ENCODE measurements at places on chromosomes 1 and 21.
A peak's percentile ranks its signal among the peaks of the same experiment; 100 is the strongest.

DNA sequence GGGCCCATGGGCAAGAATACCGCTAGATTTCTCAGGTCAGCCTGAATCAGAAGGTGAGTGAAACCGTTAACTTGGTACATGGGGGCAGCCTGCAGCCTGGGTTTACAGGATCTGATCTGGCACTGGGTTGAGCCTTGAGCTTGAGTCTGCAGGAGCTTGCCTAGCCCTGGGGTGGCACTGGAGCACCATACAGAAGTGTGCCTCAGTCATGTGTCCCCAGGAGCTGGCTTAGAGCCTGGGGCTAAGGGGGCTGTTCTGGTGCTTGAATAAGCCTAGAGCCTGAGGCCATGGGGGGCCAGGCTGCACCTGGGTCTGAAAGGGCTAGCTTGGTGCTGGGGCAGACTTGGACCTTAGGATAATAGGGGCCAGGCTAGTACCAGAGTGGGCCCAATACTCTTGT, 457.2 kb upstream of the PBX1 start:
- no peak overlapping the region for H3K4me3 ChIP-seq
- H3K27me3 ChIP-seq = peaks cover 3% of the 10 kb centered on the region
- no peak for DNase-seq
- H3K36me3 ChIP-seq = no peaks in the 10 kb centered on the region

DNA sequence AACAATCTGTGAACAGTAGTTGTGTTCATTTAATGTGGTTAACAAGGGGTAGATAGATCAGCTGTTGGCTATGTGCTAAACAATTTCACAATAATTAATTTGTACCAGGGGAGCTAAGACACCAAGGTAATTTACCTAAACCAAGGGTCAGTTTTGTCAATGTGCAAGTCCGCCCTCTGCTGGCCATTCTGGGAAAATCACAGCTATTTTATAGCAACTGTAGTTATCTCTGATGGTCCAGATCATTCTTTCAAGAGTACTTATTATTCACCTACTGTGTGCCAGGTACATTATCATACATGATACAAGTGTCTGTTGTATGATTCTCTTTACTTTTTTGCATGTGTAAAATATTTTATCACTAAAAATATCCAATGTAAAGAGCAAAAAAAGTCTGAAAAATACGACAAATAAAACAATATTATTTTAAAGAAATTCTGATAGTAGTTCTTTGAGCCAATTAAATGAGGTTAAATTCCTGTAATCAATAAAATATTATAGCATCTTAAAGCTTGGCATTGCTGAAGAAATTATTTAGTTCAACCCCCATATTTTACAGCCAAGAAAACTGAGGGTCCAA, 312.3 kb upstream of the FAM78B start:
- peak; percentile 68 for DNase-seq
- no peaks in the 10 kb centered on the region for H3K36me3 ChIP-seq
- H3K27me3 ChIP-seq = no peaks in the 10 kb centered on the region

DNA sequence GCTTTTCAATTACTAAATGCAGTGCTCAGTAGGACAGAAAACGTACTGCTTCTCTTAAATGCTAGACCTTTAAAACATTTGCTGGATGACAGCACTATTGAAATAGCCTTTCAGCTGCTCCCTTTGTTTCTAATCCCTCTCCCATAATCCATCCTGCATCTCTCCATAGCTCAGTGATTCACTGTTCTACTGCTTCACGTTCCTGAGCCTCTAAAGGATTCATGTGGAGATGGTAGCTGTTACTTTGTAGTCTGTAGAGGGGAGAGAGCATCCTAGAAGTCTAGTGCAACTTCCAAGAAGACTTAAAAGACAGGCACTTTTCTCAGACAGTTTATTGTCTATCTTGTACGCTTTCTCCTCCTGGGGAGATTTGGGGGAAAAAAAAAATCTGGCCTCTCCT, 51.4 kb downstream of the LRRC8B start:
- no peaks in the 10 kb centered on the region for H3K4me1 ChIP-seq
- H3K4me3 ChIP-seq = no peak overlapping the region
- H3K27ac ChIP-seq = no peak overlapping the region

DNA sequence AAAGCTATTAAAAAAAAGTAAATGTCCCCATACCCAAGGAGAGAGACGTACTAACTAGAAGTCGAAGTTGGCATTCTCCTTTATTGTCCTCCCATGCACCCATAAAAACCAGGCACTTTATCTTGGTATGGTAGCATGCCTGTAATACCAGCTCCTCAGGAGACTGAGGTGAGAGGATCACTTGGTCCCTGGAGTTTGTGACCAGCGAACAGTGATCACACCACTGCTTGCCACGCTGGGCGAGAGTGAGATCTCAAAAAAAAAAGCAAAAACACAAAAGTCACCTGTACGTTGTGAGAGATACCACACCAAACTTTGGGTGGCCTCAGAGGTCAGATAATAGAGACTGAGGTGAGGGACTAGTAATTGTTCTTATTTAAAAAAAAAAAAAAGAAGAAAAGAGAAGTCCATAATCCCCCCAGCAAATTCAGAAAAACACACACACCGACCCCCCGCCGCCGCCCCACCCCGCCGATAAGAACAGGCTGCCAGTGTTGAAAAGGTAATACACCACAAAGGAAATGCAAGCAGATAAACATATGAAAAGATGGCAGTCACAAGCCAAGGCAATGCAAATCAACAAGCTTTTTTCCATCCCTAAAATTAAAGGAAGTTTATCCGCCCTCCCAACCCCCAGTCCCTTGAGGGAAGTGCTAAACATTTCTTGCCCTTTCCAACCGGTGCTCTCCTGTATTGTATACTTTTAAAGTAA, 3.6 kb downstream of the L1TD1 start:
- peaks cover 28% of the 10 kb centered on the region for H3K4me1 ChIP-seq
- DNase-seq = no peak
- peaks cover 61% of the 10 kb centered on the region for H3K27me3 ChIP-seq
- no peak overlapping the region for H3K27ac ChIP-seq

Measured in nephron progenitor cell (in vitro differentiated cells).